ENCODE measurements at places on chromosomes 1 and 21.
A peak's percentile ranks its signal among the peaks of the same experiment; 100 is the strongest.

DNA sequence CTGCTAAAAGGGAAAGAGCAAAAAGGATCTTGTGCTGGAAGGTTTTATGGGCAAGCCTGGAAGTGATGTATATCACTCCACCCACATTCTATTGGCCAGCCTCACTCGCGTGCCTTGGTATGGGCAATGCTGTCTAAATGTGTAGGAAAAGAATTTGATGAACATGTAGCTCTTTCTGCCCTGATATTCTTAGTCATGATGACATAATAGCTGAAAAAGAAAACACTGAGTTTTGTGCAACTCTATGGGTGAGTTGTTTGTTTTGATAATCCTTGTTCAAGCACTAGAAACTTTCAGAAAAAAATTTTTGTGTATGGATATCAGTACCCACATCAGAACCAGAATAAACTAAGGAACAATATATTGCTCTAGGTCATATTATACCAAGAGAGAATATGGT, 231.5 kb upstream of the ST6GALNAC5 start:
- no peak for DNase-seq

- DNase-seq, result peak; percentile 9
Measured at GRCh38 chr1:239458144-239458500, 71.8 kb downstream of the CHRM3 start.

GRCh38 chr1:101071470-101071891, 45.9 kb upstream of the DPH5 start:
- DNase-seq, result no peak

DNA sequence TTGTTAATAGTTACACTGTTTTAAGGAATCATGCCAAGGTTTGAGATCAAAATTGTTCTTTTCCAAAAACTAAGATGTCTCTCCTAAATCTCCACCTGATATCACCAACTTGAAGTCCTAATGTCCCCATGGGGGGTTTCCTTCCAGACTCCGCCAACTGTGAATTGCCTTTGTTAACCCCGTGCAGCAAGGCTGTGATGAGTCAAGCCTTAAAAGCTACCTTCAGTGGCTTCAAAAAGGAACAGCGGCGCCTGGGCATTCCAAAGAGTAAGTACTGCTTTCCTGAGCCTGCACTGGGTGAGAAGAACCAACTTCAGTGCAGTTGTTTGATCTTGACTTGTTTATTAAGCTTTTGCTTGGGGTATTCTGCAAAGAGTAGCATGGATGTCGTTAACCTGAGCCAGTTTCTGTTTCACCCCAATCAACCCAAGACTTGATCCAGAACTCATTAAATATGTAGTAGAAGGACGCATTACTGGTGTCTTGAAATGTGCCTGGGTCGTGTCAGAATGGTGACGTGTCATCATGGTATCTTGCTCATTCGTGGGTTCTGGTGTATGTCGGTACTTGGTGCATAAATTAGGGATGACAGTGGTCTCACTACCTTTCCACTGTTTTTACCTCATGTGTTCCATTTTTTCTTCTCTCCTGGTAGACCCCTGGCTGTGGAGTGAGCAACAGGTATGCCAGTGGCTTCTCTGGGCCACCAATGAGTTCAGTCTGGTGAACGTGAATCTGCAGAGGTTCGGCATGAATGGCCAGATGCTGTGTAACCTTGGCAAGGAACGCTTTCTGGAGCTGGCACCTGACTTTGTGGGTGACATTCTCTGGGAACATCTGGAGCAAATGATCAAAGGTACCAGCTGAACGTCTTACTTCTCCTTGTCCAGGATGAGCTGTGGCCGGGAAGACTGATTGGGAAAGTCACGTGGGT, 8.7 kb downstream of the ETS2 start:
- no peak for DNase-seq

DNA sequence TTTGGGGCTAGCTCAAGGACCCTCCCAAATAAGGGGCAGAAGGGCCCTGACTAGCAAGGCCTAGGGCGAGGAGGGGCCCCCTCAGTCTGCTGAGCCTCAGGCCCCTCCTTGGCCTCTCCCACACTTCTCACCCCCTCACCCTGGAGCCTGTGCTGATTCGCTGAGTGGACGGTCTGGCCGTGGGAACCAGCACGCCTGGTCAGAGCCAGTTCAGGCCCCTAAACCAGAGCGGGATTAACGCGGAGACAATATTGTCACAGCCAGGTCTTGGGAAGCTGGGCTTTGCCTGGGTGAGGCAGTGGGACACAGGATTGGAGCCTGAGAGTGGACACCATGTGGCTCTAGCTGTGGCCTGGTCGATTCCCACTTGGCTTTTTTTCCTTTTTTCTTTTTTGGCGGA, 4.8 kb upstream of the FBLIM1 start:
- DNase-seq, result no peak

DNA sequence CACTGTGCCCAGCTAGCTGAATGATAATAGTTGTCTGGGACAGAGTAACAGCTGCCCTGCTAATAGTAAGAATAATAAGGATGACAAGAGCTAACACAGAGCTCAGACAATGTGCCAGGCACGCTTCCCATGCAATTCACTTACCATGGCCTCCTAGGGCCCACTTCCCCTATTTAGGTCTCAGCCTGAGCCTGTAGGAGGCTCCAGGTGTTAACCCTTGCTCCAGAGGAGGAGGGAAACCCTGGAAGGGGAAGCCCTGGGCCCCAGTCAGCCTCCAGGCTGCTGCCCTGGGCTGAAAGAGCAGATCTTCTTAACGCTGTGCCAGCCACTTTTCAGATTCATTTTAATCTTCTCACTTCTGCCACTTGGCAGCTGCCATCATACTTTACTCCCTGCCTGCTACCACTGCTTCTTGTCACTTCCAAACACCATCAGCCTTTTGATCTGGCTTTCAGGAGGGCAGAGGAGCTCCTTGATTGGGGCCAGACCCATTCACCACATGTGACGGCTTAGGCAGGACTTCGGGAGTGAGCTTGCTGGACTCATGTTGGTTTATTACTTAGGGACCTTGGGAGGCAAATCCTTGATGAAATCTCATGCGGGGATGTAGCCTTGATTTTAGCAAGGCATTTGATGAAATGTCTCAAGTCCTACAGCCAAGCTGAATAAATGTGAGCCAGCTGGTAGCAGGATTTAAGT, 66.7 kb upstream of the PARP1 start:
- DNase-seq, result no peak

- DNase-seq, result no peak
Measured at GRCh38 chr1:92907949-92908684, 53.1 kb downstream of the DIPK1A start.

DNA sequence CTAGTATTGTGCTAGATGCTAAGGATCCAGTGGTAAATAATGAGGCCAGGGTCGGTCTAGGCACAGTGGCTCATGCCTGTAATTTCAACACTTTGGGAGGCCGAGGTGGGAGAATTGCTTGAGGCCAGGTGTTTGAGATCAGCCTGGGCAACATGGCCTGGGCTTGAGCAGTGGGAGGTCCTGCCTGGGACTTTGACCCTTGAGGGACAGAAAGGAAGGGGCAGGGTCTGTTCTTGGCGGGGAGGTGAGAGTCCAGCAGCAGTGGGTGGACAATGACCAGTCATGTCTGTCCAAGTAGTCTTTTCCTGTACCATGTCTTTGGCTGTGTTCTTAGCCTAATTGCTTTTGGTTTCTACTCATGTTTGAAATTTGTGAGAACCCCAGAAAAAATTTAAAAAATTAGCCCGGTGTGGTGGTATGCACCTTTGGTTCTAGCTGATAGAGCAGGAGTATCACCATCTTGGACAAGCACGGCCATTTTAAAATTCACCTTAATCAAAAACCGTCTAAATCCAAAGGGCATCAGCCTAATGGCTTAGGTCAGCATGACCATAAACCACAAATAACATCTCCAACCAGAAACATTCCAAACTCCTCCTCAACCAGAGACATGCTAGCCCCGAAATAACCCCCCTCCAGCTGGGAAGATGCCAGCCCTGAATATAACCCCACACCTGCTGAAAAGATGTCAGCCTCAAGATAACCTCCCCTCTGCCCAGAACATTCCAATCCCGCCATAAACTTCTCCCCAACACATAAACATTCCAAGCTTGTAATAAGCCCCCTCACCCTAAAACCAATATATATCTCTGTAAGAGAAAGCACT, 6.8 kb upstream of the AK2 start:
- DNase-seq, result no peak

Data from HFFc6 (cell line).